ENCODE measurements at places on chromosomes 3 and 15.
A peak's percentile ranks its signal among the peaks of the same experiment; 100 is the strongest.

DNA sequence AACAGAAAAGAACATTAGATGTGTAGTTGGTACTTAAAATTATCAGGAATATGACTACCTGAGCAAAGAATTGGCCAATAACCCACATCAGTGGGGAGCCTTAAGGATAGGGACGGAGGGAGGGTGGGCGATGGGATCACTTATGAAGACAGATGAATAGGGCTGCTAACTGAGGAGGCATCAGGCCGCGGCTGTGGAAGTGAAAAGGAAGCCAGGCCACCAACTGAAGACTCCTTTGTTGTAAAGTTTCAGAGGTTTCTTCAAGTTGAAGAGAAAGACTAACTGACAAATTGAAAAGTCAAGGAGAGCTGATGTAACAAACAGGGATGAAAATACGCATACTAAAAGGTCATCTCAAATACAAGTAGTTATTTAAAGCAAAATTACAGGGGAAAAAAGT is 135.6 kb upstream of the BHLHE40 start:
- DNase-seq, result no peak

- no peak for DNase-seq
Observed at GRCh38 chr3:39096775-39097174, 10.7 kb downstream of the GORASP1 start.

GRCh38 chr15:84715441-84716035 is 401 bp downstream of the SEC11A start:
- no peak for DNase-seq

DNA sequence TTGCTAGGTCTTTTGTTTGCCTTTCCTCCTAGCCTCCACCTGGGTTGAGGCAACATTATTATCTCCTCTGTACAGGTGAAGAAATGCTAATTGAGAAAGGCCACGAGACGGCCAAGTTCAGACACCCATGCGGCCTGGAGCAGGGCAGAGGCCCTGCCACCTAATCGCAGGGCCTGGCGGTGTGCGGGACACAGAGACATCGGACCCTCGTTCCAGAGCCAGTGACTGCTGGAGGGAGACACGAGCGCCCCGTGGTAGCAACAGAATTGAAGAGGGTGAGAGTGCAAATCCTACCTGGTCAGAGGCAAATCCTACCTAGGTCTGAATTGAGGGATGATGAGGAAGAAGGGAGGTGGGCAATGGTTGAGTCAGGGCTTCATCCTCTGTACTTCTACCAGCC is 113.8 kb upstream of the MEF2A start:
- no peak for DNase-seq

DNA sequence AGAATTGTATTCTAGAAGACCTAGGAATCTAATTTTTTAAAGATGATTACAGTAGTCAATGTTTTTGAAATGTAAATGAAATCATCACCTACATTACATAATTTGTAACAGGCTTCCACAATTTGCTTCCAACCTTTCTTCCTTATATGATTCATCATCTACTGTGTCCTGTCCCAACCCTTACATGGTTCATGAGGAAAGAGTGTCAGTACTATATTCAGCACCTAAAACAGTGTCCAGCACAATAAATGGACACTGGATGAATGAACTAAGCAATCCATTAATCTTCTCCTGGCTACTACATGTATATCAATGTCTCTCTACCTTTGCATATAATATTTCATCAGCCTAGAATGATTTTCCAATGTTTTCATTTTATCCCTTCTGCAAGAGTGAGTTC is 12.2 kb downstream of the FGF12 start:
- no peak for DNase-seq

DNA sequence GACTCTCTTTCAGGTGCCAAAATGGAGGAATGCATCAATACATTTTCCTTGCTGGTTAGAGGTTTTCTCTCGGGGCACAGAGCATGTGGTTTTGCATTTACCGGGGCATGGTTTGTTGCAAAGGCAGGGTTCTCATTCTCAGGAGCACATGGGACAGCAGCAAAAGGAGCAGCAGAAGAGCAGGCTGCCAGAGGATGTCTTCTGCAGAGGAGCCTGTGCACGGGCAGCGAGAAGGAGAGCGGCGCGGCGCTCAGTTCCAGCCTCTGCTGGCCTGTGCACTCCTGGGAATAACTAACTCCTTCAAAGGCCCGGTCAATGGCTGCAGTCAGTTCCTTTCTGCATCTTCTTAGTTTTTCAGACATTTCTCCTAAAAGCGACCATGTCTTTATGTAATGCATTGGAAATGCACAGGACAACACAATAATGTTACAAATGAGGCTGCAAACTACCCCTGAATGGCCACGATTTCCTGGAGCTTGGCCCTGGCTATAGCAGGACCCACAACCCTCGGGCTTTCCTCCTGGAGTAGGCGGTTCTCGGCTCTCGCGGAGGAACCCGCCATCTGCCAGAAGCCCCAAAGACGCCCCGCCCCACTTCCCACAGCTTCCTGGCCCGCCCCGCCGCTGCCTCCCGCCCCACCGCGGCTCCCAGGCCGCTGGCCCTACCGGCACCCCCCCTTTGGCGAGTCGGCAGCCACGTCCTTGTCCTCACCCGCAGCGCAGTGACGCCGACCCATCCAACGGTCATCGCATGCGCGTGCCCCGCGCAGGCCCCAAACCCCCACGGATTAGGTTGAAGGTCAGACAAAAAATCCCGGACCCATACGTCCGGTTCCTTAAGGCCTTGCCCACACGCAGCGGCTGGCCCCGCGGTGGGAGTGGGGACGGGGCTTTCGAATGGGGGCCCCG is at the start of gene C3orf62:
Gene C3orf62 (minus strand): TSS at position 758 of the 908 bp plus-strand sequence. CDS start 360 bp downstream, at position 398.
- peak; percentile 15 for DNase-seq

DNA sequence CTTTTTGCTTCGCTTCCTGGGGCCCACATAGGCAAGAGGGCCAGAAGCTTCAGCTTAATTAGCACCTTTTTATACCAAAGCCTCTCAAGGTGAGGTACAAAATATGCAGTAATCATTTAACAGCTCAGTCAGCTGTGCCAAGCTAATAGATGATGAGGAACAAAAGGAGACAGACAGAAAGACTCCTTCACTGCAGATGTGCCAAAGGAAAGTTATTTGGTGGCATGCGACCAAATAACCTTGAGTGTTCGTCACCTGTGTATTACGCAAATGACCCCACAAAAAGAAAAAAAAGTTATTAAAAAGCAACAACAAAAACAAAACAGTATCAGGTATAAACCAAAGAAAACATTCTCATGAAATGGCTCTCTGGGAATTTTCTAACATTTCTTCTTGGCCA is 325.8 kb upstream of the IGF1R start:
- DNase-seq, result no peak

- no peak for DNase-seq
Observed at GRCh38 chr3:123705488-123706285, 120.8 kb upstream of the HACD2 start.

- peak; percentile 59 for DNase-seq
Observed at GRCh38 chr15:69557020-69557706, 104.5 kb downstream of the RPLP1 start.

- no peak for DNase-seq
Observed at GRCh38 chr3:158769952-158770740, 31.7 kb upstream of the MFSD1 start.

DNA sequence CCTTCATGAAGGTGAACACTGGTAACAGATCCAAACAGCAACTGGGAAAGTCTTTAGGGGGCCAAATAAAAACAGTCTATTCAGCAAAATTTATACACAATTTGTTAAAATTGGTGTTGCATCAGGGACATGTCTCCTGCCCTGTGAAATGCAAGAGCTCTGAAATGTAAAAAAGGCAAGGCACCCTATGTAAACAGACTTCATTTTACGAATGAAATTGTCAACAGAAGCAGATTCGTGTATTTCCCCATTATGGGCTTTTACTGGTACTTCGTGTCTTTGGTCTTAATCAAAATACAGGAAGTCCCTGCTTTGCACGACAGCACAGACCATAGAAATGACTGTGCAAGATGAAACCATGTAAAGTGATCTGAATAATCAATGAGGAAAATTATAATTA is 127.3 kb upstream of the THBS1 start:
- DNase-seq, result no peak

DNA sequence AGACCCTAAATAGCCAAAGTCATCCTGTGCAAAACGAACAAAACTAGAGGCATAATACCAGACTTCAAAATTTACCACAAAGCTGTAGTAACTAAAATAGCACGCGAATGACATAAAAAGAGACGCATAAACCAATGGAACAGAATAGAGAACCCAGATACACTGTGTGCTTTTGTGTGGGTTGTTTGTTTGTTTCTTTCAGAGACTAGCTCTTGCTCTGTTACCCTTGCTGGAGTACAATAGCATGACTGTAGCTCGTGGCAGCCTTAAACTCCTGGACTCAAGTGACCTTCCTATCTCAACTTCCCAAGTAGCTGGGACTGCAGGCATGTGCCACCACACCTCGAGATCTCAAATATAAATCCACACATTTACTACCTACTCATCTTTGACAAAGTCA is 1314.6 kb upstream of the GBE1 start:
- no peak for DNase-seq

- no peak for DNase-seq
Observed at GRCh38 chr3:185207931-185208746, 45.7 kb downstream of the EHHADH start.

DNA sequence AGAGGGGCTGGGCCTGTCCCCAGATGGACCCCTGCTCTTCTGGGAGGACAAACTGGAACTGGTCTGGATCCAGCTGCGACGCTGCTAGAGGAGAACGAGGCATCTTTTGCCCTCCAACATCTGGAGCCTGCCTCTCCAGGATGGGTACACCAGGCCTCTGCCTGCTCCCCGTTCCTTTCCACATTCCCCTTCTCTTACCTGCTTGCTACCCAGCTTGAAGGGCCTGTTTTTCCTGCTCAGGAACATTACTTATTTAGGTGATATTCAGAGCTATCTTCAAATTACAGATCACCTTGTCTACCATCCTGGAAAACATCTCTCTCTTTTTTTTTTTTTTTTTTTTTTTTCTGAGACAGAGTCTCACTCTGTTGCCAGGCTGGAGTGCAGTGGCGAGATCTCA is 64.0 kb downstream of the CHRD start:
- DNase-seq, result no peak
